ENCODE measurements at places on chromosomes 7 and 10.
A peak's percentile ranks its signal among the peaks of the same experiment; 100 is the strongest.

- DNase-seq: no peak
Observed at GRCh38 chr7:94429153-94429552, 34.5 kb downstream of the COL1A2 start.

DNA sequence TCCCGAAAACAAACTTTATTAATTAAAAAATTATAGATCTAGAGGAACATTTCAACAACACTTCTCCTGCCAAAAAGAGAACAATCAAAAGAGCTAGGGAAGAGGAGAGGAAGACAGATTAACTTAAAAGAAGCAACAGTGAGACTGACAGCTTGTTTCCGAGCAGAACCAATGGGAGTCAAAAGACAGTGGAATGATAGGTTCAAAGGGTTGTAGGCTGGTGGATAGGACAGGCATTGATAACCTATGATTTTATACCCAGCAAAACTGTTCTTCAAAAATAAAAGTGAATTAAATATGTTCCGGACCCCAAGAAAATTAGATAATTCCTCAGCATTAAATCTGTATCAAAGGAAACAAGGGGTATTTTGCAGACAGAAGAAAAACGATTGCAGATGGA lies 207.6 kb downstream of the MAD1L1 start:
- no peak for DNase-seq

GRCh38 chr10:80734589-80734988 lies 196.9 kb downstream of the SH2D4B start:
- no peak for DNase-seq

- no peak for DNase-seq
Observed at GRCh38 chr7:155591055-155591775, 44.9 kb upstream of the CNPY1 start.

DNA sequence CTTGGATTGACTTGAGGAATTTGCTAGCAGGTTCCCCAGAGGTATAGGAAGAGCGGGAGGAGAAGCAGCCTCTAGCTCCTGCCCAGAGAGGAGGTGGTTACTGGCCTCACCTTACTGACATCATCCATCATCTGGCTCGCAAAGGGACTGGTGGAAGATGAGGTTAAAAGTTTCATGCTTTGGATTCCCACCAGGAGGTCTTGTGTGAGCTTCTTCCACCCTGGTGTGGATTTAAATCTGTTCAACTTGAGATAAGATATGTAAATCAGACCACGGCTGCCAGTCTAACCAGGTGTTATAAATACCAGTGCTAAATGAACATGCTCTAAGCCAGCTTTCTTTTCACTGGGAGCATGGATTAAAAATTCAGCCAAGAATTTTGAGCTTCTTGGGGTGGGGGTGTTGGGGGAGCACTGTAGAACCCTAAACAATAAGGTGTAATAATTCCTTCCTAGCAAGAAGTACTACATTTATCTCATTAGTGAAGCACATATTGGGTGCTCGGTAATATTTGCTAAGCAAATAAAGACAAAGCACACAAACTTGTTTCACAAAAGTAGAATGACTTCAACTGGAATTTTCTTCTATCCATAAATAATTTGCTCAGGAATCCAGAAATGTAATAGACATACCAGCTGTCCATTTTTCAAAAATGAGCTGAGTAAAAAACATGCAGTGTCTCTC lies 7.8 kb downstream of the PROSER2 start:
- DNase-seq: no peak

GRCh38 chr7:7944619-7945282 lies 23.8 kb upstream of the GLCCI1 start:
- DNase-seq: peak; percentile 33

DNA sequence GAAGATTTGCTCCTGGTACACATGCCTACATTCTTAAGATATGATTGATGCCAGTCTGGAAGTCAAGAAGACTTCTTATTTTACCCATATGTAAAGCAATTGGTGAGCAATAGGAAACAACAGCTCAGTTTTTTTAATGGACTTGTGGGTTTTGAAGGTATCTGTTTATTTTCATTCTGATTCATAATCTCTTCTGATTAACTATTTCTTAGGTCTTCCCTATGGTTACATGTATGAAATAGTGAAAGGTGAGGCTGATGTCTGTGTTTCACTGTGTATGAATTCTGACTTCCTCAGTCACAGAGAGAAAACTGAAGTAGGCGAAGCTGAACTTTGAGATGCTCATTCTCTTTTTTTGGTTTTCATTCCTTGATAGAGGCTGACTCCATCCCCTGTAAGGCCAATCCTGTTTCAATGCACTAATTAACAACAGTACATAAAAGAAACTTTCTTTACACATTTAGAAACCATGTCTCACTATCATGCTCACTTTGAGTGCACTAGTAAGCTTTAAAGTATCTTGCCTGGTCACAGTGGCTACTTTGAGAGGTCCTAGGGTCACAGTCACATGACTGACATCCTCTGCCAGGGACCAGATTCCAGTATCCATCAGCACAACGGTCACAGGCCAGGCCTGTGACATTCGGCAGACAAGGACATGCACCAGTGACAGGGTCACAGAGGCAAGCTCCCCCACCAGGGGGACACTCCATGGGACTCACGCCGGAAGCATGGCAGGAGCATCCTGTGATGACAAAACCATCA lies 59.5 kb upstream of the LAMB1 start:
- no peak for DNase-seq

GRCh38 chr10:99365736-99366135 lies 36.6 kb downstream of the CNNM1 start:
- no peak for DNase-seq

- no peak for DNase-seq
Observed at GRCh38 chr10:77973276-77973675, 46.7 kb upstream of the DLG5 start.
